ENCODE measurements at places on chromosomes 2 and 18. TPM values are rescaled to one million over a fixed set of nuclear protein-coding genes. Genes with fewer than 3 reads are reported as not detected.

The TUBA3E gene
- 0.18 TPM for polyA plus RNA-seq

The MC2R gene
- not detected for polyA plus RNA-seq

The ZNG1B gene
- polyA plus RNA-seq = 65.8 TPM

The DLX2 gene
- not detected for polyA plus RNA-seq

The MITD1 gene
- 59.4 TPM for polyA plus RNA-seq

The MRPL19 gene
- polyA plus RNA-seq = 72.6 TPM

The DSG1 gene
- 0.05 TPM for polyA plus RNA-seq

The HDHD2 gene
- polyA plus RNA-seq = 66.9 TPM

The MALL gene
- 15.2 TPM for polyA plus RNA-seq

The DYNAP gene
- polyA plus RNA-seq = 0.08 TPM

The CCDC102B gene
- 8.8 TPM for polyA plus RNA-seq

The ABCB11 gene
- polyA plus RNA-seq = 0.10 TPM

The EFEMP1 gene
- 111 TPM for polyA plus RNA-seq

The LBX2 gene
- polyA plus RNA-seq = 3.1 TPM

The CHRND gene
- polyA plus RNA-seq = 0.96 TPM

The GREB1L gene
- polyA plus RNA-seq = 4.0 TPM

The SLC25A52 gene
- 0.67 TPM for polyA plus RNA-seq

The LRP1B gene
- polyA plus RNA-seq = 1.1 TPM

The TMEM178A gene
- polyA plus RNA-seq = 102 TPM

The FAM136A gene
- polyA plus RNA-seq = 79.8 TPM

The SLC14A1 gene
- 1.7 TPM for polyA plus RNA-seq

The C1QL2 gene
- polyA plus RNA-seq = not detected

The MTCL1 gene
- 23.8 TPM for polyA plus RNA-seq

The ADCYAP1 gene
- polyA plus RNA-seq = 0.10 TPM

The ADAM23 gene
- polyA plus RNA-seq = 6.9 TPM

The ALPI gene
- 0.10 TPM for polyA plus RNA-seq

The MFF gene
- polyA plus RNA-seq = 156 TPM

The SLC19A3 gene
- polyA plus RNA-seq = 10.7 TPM

The RNF152 gene
- 13.0 TPM for polyA plus RNA-seq

The LIMS4 gene
- 2.1 TPM for polyA plus RNA-seq

The CIB4 gene
- polyA plus RNA-seq = 0.48 TPM

The SKA1 gene
- 10.0 TPM for polyA plus RNA-seq

The ALPP gene
- not detected for polyA plus RNA-seq

The LCT gene
- 0.03 TPM for polyA plus RNA-seq

The TNFAIP6 gene
- 1.4 TPM for polyA plus RNA-seq

The GNAL gene
- polyA plus RNA-seq = 4.9 TPM

The STEAP3 gene
- polyA plus RNA-seq = 1.3 TPM

The ABHD1 gene
- 1.4 TPM for polyA plus RNA-seq

The VWA3B gene
- polyA plus RNA-seq = 0.80 TPM

The GAL3ST2 gene
- polyA plus RNA-seq = 0.76 TPM

The ASXL3 gene
- polyA plus RNA-seq = 7.8 TPM

The GKN2 gene
- not detected for polyA plus RNA-seq

The GPR45 gene
- polyA plus RNA-seq = not detected

The CRYBA2 gene
- not detected for polyA plus RNA-seq

The LIPG gene
- polyA plus RNA-seq = 63.6 TPM

The TMEM169 gene
- polyA plus RNA-seq = 14.0 TPM

The HRH4 gene
- 0.17 TPM for polyA plus RNA-seq

The ZBTB7C gene
- 12.8 TPM for polyA plus RNA-seq

The AQP12B gene
- polyA plus RNA-seq = 0.35 TPM

The LOXL3 gene
- polyA plus RNA-seq = 10.8 TPM

The MORN2 gene
- polyA plus RNA-seq = 50.5 TPM

The CCDC93 gene
- 58.9 TPM for polyA plus RNA-seq

The AQP12A gene
- not detected for polyA plus RNA-seq

The FAM228A gene
- polyA plus RNA-seq = 1.3 TPM

The POMC gene
- 8.4 TPM for polyA plus RNA-seq

The HMSD gene
- 3.6 TPM for polyA plus RNA-seq

All from left kidney (tissue), 8 donors.